ENCODE measurements at places on chromosomes 5 and 9.

DNA sequence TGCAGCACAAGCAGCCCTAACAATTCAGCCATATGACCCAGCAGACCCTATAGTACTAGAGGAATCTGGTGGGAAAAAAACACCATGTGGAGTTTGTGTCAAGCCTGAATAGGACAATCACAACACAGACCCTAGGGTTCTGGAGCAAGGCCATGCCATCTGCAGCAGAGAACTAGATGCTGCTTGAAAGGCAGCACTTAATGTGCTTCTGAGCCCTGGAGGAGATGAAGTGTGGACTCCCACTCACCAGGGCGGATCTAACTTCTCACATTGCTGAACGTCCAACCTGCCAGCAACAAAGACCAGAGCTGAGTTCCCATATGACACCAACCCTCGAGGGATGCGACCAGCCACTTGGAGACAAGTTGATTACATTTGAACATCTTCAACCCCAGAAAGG, 43.2 kb downstream of the GABBR2 start:
- DNase-seq, result no peak

GRCh38 chr5:123304777-123305316, 118.4 kb downstream of the CEP120 start:
- no peak for DNase-seq

GRCh38 chr5:154544646-154545045, 66.6 kb upstream of the HAND1 start:
- no peak for DNase-seq

DNA sequence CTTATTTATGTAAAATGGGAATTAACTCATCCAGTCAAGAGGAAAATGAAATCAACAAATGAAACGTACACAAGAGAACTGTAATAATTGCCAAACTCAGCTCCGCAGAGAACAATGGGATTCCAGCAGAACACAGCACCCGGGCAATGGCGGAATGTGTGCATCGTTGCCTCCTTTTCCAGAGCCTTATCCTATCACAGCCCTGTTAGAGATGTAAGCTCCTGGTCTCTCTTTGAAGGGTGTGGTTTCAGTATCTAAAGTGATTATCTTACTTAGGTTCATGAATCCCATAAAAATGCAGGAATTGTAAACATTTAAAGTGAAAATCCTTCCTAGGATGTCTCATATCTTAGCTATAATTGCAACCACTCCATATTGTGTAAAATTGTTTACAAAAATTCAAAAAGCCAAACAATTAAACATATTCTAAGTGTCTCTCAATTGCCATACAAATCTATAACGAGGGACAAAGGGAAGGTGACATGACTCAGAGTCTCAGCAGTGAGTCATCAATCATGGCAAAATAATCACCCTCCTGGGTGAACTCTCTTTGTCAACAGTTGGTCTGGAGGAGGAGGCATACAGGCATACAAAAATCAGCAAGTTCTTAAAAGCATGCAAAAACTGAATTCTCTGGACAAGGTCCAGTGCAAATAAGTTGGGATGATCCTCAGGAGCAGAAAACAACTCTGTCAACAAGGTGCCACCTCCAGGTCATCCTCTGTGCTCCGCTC, 22.6 kb downstream of the SEMA5A start:
- DNase-seq, result no peak

- DNase-seq, result no peak
Measured at GRCh38 chr9:33129886-33130881, 37.0 kb downstream of the B4GALT1 start.

DNA sequence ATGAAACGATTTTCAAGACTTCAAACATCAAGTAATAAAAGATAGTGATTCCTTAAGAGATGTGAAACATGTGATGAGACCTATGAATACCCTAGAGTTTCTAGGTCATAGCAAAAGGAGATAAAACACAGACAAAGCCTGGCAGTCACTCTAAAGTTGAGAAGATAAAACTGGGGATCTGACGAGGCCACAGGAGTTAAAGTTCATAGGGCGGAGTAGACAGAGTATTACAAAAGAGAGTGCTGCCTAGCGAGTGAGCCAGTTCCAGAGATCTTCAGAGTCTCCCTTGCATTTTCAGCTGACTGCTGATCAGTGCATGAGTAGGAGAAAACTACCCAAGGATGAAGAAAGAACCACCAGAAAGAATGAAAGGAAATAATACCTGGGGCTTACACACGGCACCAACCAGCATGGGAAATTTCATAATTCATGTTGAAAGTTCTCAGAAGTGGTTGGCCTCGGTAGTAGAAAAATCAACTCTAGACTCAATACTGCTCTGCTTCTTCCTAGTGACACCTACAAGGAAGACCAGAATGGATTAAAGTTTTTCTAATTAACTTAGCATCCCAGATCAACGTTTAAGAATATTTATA, 30.4 kb downstream of the FBXO4 start:
- DNase-seq, result no peak

DNA sequence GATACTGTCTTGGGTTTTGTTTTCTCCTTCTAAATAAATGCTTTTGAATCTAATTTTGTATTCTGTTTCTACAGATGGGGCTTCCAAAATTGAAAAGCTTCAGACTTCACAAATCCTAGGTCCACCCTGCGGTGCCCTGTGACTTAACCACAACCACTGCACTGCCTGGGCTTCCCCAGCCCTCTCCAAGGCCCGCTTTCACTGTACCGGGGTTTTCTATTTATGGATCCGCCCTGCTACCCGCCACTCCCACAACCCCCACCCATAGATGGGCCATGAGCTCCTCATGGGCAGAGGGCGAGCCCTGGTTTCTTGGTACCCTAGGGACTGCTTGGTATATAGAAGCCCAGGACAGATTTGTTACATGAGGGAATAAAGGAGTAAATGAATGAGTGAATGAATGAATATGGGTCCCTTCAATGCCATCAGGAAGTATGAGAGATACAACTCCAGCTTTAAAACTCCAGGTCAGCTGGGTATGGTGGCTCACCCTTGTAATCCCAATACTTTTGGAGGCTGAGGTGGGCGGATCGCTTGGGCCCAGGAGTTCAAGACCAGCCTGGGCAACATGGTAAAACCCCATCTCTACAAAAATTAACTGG, 39.8 kb upstream of the NEK6 start:
- no peak for DNase-seq

DNA sequence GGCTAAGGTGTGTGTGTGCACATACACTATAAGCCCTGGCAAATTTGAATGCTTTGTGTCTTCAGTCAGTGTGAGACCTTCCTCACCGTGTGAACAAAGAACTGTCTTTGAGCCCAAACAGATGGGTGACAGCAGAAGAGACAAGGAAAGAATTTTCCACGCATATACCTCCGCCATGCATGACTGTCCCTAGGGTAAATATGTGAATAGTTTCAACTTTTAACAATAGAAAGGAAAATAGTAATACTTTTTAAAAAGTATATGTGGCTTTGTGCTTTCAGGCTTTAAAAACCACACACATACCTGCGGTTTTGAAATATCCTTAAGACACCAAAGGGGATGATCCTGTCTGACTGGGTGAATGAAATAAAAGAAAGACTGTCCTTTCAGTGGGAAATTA, 438.6 kb upstream of the MPDZ start:
- no peak for DNase-seq

- no peak for DNase-seq
Measured at GRCh38 chr5:14212838-14213237, 69.7 kb downstream of the TRIO start.

GRCh38 chr9:78828521-78828920, 531.6 kb downstream of the PSAT1 start:
- DNase-seq, result peak; percentile 20

DNA sequence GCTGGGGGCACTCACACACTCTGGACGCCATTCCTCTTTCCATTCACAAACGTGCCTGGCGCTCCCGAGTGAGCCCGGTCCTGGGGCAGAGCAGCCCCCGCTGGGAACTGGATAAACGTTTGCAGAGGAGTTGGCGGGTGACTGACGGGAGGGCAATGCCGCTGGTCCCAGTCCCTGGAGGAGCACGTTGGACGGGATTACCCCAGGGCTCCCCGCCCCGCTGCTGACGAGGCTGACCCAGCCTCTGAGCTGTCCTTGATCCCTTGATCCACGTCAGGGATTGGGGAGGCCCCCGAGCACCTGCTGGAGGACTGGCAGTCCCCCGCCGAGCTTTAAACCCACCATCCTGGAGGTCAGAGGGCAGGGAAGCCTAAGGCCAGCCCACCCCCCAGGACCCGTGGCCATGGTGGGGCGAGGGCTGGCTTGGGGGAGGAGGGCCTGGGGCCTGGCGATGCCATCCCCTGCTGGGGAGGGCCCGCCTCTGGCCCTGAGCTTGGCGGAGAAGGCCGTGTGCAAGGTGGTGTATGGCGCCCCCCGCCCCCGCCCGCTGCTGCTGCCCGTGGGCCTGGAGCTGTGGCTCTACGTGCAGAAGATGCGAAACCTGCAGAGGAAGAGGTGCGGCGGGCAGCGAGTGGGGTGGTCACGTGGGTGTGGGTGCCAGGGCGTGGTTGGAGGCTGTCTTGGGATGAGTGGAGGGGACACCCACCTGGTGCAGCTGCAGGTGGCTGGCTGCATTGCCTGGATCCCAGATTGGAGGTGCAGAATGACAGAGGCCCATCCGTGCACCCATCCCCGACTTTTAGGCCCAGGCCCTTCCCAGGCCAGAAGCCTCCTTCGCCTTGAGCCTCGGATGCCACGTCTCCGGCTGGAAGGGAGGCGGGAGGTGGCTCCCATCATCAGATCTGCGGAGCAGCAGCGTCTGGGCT, 4.5 kb downstream of the GPSM1 start:
- DNase-seq, result no peak

DNA sequence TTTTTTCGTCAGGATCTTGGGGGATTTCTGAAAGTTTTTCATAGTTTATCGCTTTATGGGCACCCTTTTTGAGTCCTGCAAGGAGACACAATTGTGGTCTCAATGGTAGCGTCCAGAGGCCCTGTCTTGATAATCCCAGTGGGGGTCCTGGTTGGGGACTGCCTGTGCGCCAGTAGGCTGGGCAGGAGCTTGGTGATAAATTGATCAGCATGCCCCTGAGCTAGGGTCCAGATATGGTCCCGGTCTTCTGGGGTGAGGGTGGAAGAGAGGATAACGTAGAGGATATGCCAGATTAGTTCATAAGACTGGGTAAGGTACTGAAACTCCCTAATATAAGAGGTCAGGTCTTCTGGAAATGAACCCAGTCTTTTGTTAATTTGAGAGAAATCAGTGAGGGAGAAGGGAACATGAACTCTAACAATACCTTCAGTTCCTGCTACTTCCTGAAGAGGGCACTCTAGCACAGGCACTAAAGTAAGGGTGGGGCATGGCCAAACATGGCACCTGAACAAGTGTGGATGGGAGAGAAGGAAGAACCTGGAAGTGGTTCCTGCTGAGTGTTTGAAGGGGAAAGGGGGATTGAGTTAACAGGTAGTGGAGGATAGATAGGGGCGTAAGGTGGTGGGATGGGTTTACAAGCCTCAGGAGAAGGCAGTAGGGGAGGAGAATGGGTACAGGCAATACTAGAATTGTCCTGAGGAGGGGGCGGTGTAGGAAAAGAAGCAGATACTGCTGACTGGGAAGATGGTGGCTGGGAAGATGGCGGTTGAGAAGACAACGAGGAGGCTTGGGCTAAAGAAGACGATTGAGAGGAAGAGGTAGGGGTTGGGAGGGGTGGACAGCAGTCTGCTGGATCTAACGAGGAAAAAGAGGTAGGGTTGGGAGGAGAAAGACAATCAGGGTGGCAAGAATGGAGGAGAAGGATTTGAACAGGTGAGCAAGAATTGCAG, 33.8 kb upstream of the ANXA2R start:
- DNase-seq, result peak; percentile 67

- DNase-seq, result no peak
Measured at GRCh38 chr9:131180454-131180853, 55.1 kb downstream of the NUP214 start.

DNA sequence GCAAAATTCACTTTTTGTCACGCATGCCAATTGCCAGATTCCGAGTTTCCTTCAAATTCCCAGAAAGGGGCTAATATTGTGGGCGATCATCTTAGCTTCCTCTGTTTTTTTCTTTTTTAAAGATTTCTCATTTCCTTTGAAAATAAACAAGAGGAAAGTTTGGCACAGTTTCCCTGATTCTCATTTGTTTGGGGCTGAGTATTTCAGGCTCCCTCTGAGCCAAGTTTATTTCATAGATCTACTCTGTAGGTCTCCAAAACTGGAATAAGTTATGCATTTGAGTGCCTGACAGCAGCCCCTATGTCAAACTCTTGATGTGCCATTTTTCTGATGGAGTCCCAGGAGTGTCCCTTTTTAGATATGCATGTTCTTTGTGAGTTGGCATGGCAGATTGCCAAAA, 1297.2 kb upstream of the WWC1 start:
- DNase-seq, result no peak

DNA sequence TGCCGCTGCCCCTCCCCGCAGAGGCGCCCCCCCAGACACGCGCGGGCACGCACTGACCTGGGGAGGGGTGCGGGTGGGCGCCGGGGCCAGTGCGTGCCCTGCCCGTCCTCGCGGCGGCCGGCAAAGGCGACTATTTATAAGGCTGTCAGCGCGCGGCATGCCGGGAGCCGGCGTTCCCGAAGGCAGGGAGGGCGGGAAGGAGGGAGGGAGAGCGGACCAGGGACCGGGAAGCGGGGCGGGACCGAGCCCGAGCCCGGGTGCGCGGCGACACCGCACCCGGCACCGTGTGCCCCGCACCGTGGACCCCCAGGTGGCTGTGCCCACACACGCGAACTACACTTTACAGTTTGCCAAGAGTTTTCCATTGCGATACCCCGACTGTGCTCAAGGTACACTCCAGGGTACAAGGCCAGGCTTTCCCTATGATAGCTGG, at the start of gene AK1:
Gene AK1 (minus strand): TSS at position 110 of the 433 bp plus-strand sequence. CDS start 3,058 bp downstream, outside the sequence.
- DNase-seq, result peak; percentile 71

GRCh38 chr5:77876316-77876715, 100.2 kb upstream of the TBCA start:
- no peak for DNase-seq

- DNase-seq, result no peak
Measured at GRCh38 chr5:101658433-101658832, 637.7 kb downstream of the SLCO4C1 start.

GRCh38 chr9:97411440-97411788, 482 bp upstream of the TDRD7 start:
- DNase-seq, result no peak

DNA sequence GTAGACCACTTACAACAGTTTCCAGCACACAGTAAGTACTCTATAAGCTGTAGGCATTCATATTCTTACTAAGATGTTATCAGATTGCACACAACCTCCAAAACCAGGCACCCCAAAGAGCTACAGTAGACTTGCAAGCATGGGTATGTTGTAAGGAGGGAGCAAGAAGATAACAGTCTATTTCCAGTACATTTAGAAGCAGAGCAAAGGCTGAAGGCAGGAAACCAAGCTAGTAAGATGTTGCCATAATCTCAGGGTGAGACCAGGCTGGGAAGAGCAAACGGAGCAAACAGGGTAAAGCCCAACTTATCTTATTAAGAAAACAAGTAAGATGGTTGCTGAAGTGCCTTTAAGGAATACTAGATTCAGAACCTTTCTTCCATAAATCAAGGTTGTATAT, 161.1 kb downstream of the GLIS3 start:
- DNase-seq, result no peak

Measured in NCI-H2081 (cell line).